Dorsolateral prefrontal cortex (tissue), 122 donors: ENCODE measurements at places on chromosomes 11 and 22.

DNA sequence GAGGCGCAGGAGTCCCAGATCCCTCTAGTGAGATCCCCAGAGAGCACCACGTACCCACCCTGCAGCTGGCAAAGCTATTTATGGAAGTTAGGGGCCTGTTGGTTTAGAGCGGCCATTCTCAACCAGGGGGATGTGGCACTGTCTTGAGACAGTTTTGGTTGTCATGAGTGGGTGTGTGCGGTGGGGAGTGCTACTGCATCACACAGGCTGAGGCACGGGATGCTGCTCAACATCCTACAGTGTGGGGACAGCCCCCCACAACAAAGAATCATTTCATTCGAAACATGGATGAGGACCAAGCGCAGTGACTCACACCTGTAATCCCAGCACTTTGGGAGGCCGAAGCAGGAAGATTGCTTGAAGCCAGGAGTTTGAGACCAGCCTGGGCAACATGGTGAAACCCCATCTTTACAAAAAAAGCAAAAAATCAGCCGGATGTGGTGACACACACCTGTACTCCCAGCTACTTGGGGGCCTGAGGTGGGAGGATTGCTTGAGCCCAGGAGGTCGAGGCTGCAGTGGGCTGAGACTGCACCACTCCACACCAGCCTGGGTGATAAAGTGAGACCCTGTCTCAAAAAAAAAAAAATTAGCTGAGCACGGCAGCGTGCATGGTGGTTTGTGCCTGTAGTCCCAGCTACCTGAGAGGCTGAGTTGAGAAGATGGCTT lies 28.2 kb downstream of the GGT5 start:
- DNase-seq = no peak

DNA sequence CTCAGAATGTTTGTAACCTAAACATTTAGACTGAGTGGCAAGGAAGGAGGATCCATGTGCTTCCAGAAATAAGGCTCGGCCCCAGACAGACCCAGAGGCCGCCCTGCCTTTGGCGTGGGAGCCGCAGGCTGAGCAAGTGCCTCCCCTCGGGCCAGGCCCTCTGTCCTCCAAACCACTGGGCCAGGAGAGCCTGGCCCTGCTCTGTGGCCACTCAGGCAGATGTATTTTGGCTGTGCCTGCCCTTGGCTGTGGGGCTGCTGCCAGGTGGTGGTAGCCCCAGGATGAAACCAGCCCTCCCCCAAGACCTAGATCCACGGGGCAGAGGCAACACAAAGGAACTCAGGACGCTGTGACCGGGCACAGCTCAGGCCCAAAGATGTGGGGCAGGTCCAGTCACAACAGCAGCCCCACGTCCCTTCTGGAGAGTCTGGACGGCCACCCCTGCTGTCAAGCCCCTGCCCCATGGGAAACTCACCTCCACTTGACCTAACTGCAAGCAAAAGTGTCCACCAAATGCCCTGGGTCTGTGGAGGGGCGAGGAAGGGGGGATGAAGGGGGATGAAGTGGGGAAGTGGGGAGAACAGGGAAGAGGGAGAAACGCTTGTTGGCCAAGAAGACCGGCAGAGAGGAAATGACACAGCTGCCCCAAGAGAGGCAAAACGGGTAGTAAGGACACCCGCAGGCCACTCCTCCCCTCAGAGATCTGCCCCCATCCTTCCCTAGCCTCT lies 24.0 kb downstream of the PISD start:
- DNase-seq = no peak

DNA sequence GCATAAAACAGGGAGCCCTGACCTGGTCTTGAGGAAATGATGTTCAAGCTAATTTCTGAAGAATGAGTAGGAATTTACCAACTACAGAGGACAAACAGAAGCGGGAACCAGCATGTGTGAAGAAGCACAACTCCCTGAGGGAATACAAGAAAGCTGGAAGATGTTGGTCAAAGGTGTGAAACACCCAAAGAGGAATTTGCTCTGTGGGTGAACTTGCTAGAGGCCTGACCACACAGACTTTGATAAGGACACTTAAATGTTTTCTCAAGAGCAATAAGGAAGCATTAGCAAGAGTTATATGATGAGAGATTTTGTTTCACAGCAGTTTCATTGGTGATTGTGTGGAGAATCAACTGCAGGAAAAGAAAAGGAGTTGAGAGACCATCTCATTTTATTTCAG lies 17.6 kb downstream of the SLC5A12 start:
- no peak for DNase-seq

DNA sequence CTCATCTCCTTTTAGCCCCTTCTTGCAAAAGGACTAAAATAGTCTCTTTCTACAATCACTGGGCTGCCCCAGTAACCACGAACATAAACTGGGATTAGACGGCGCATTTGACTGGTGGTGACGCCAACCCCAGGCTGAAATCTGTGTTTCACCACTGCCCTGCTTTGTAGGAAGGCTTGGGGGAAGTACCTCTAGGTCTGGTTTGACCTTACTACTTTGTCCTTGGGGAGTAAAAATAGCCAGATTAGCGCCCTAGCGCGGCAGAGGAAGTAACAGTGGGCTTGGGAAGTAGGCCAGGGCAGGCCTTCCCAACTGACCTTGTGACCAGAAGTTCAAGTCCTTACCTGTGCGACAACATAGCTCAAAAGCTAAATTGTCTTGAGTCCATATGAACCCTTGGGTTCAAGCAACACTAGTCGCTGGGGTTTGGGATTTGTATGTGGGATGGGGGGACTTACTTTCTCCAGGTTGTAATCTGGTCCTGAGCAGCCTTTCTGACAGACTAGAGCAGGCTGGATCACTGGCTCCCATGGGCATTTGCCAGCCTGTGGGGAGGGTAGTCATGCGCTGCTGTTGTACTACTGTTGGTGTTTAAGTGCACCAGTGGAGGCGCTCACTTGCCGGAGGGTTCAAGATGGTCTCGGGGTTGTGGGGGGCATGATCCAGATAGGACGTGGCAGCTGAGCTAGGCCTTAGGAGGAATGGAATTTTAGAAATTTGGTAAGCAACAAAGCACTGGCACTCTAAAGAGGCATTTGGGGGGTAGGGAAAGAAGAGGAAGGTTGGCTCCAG lies 953 bp upstream of the PACS1 start:
- DNase-seq = peak; percentile 53

GRCh38 chr22:50694099-50694605 lies 21.5 kb downstream of the SHANK3 start:
- DNase-seq = peak; percentile 28

- DNase-seq = no peak
These were observed 752.9 kb downstream of the CNTN5 start for GRCh38 chr11:99773646-99774045.

- DNase-seq = no peak
These were observed 5.5 kb downstream of the C11orf24 start for GRCh38 chr11:68266121-68266891.

DNA sequence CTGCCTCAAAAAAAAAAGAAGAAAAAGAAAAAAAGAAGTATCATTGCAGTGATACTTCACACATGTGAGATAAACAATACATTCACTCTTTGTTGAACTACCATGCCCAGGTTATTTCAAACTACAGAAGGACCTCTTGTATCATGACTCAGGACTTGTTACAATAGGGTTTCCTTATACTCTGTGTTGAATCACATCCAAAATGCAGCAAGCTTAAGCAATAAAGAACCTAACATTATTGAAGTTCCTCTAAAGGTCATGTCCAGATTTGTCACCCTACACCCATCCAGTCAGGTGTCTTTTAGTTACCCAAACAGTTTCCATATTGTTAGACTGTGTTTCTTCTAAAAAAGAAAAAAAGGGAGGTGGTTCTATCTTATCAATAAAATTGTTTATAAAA lies 26.9 kb upstream of the ALKBH3 start:
- DNase-seq = no peak

DNA sequence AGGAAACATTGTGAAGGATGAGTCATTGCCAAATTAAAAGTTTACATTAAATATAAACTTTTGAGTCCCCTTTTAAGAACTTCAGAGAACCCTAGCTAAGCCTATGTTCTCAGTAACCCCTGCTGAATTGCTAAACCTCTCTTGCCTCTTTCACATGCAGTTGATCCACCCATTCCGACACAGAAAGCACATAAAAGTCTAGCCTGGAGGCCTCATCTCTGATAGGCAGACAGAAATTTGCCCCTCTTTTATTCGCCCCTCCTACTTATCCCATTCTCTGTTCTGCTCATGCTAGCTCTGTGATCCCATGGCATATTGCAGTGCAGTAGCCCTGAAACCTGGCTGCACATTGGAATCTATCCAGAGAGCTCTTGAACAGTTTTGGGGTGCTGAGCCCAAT lies 58.2 kb upstream of the PDE3B start:
- no peak for DNase-seq

DNA sequence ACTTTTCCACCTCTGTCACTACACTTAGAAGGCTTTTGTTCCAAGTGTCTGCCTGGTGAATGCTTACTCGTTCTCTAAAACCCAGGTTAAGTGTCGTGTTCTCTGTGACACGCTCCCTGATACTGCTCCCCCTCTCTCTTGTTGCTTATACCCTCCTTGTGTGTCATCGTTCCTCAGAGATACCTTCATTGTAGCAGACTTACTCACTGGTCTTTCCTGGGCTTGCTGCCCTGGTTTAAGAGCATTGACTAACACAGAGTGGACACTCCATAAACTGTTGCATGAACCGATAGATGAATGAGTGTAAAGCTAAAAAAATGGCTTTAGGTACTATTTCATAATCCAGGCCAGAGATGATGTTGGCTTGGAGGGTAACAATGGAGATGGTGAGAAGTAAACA lies 171.3 kb downstream of the GRIK4 start:
- no peak for DNase-seq

GRCh38 chr11:134562196-134562595 lies 150.2 kb upstream of the B3GAT1 start:
- DNase-seq = no peak

DNA sequence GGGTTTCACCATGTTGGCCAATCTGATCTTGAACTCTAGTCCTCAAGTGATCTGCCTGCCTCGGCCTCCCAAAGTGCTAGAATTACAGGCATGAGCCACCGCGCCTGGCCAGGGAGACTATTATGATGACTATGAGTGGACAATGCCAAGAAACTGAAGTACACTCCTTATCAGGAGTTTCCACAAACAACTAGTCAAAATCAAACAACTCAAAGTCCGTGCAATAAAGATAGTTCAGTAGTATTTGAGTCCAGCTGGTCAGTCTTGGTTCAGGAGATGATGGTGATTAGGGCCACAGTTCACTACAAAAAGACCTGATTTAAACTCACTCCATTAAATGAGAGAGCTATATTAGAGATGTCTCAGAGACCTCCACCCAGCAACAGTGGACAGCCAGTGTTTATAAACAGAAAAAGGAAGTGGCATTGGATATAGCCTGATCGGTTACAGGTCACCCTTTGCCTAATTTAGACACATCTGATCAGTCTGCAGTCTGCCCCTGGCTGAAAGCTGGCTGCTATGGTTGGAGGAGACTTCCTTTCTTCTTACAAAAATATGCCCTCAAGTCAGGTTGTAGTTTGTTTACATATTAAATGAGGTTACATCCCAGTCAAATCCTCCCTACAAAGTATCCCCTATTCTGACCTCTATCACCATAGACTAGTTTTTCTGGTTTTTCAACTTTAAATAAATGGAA lies 17.0 kb downstream of the CD3E start:
- DNase-seq = no peak

DNA sequence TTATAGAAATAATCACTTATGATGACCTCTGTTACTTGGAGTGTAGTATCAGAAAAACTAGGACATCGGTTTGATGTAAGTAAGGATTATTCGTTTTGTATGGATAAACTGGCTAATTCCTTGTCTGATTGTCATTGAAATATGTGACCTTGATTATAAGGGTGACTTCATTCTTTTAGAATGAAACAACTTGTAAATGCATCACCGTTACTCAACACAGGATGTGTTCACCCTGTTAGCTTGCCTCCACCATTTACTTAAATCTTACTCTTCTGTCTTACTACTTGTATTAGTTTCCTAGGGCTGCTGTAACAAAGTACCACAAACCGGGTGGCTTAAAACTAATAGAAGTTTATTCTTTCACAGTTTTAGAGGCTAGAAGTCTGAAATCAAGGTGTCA lies 7.9 kb downstream of the SFI1 start:
- no peak for DNase-seq

DNA sequence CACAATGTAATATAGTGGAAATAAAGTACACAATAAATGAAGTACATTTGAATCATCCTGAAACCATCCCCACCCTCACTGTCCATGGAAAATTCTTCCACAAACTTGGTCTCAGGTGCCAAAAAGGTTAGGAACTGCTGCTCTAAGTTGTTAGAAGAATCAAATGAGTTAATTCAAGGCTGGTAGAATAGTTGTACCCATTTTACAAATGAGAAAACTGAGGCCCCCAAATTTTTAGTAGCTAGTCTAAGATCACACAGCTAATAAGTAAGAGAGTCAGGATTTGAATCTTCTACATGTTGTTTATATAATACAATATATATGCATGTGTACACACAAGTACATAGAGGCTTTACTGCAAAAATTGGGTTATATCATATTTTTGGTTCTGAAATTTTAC lies 43.1 kb downstream of the MIAT start:
- DNase-seq = no peak

DNA sequence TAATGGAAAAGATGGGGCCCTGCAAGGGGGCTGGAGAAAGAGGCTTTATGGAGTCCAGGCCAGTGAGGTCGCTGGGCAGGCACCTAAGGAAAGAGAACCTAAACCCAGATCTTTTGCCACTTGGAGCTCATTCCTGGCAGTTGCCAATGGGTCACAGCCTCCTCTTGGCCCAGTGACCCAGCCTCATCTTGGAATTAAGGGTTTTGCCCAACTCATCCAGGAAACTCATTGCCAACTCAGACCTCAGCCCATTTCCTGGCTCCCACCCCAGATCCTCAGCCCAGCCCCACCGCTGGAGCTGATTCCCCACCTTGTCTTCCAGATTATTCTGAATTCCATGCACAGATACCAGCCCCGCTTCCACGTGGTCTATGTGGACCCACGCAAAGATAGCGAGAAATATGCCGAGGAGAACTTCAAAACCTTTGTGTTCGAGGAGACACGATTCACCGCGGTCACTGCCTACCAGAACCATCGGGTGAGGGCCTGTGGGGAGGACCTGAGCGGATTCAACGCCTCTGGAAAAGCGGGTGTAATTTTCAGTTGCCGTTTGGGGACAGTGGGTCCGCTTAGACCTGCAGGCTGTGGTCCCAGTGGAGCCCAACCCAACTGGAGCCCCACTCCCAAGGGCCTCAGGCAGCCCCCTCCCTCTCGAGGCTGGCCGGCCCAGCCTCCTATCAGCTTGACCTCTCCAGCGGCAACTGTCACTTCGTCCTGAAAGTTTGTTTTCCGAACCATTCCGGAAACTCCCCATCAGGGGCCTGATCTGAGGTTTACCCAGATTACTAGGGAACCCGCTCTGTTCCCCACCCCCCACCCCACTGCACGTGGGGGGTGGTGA lies 4.3 kb downstream of the TBX1 start:
- no peak for DNase-seq

- no peak for DNase-seq
These were observed 778.3 kb upstream of the LRRC4C start for GRCh38 chr11:42237701-42238235.

DNA sequence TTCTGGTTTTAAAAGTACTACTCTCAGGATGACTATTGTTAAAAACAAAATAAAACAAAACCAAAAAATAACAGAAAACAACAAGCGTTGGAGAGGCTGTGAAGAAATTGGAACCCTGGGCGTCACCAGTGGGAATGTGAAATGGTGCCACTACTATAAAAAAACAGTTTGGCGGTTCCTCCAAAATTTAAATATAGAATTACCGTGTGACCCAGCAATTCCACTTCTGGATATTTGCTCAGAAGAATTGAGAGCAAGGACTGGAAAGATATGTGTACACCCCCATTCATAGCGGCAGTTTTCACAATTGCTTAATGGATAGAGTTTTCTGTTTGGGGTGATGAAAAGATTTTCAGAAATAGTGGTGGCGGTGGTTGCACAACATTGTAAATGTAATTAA lies 8.6 kb downstream of the APOA4 start:
- DNase-seq = no peak
